ENCODE measurements at places on chromosomes 7 and 10. TPM values are rescaled to one million over a fixed set of nuclear protein-coding genes. Genes with fewer than 3 reads are reported as not detected.
A peak's percentile ranks its signal among the peaks of the same experiment; 100 is the strongest.

The NSUN6 gene
- total RNA-seq, result 12.9 TPM

DNA sequence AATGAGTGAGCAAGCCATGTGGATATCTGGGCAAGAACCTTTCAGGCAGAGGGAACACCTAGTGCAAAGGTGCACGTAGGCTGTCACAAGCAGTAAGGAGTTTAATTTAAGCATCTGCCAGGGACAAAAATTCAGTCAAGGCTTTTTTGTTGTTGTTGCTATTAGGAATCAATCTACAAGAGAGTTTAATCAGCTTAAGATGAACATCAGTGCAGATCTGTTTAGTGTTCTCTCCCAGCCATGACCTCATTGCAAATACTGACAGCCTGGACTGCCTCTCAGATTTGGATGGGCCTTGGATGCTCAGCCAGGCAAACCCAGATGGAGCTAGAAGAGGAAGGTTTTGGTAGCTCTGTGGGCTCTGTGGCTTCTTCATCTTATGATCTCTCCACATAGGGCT lies 3.3 kb upstream of the GLCCI1 start:
- H3K27me3 ChIP-seq, result no peaks in the 10 kb centered on the region
- peaks cover 8% of the 10 kb centered on the region for H3K4me1 ChIP-seq
- H3K4me3 ChIP-seq, result no peak overlapping the region
- H3K36me3 ChIP-seq, result no peaks in the 10 kb centered on the region
- no peak for DNase-seq

- no peaks in the 10 kb centered on the region for H3K27me3 ChIP-seq
- DNase-seq, result no peak
- H3K4me3 ChIP-seq, result no peak overlapping the region
- no peaks in the 10 kb centered on the region for H3K4me1 ChIP-seq
- no peaks in the 10 kb centered on the region for H3K36me3 ChIP-seq
- no peak overlapping the region for H3K27ac ChIP-seq
Measured at GRCh38 chr10:88493691-88494483, 89.2 kb downstream of the RNLS start.

DNA sequence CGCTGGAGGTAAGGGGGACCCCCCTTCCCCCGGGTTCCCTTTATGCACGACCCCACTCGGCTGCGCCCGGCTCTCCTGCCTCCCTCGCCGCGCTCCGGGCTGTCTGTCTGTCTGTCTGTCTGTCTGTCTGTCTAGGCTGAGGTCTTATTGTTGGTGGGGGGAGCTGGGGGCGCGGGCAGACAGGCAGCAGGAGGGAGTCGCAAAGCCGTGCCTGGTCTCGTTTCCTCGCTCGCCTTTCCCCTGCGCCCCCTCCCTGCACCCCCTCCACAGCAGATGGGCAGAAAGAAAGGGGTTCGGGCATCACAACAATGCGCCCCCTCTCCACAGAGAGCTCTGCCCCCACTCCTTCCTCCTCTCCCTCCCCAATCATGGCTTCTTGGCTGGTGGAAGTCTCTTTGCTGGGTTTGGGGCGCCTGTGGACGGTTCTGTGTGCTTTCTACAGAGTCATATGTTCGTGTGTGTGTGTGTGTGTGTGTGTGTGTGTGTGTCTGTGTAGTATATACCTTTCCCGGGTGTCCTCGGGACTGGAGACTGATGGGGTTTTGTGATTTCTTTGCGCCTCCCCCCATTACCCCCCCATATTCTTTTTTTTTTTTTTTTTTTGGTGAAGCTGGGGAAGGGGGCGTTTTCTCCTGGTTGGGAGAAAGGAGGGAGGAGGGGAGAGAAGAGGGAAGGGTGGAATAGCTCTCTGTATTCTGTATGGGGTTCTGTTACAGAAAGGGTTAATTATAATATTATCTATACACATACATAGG lies 1.9 kb downstream of the AUTS2 start:
- H3K4me1 ChIP-seq, result no peaks in the 10 kb centered on the region
- no peak overlapping the region for H3K27ac ChIP-seq
- H3K27me3 ChIP-seq, result no peaks in the 10 kb centered on the region
- no peaks in the 10 kb centered on the region for H3K36me3 ChIP-seq
- DNase-seq, result no peak
- H3K4me3 ChIP-seq, result no peak overlapping the region

- no peaks in the 10 kb centered on the region for H3K36me3 ChIP-seq
- no peaks in the 10 kb centered on the region for H3K27me3 ChIP-seq
- DNase-seq, result no peak
- H3K4me3 ChIP-seq, result no peak overlapping the region
- peaks cover 11% of the 10 kb centered on the region for H3K4me1 ChIP-seq
Measured at GRCh38 chr10:132471125-132471451, 66.5 kb upstream of the INPP5A start.

GRCh38 chr7:12764458-12764891 lies 77.0 kb downstream of the ARL4A start:
- H3K27me3 ChIP-seq, result no peaks in the 10 kb centered on the region
- no peaks in the 10 kb centered on the region for H3K36me3 ChIP-seq
- no peak overlapping the region for H3K27ac ChIP-seq
- no peak for DNase-seq
- H3K4me3 ChIP-seq, result no peak overlapping the region

- H3K27me3 ChIP-seq, result peaks cover 51% of the 10 kb centered on the region
- no peak overlapping the region for H3K4me3 ChIP-seq
- no peaks in the 10 kb centered on the region for H3K4me1 ChIP-seq
- no peak overlapping the region for H3K27ac ChIP-seq
Measured at GRCh38 chr10:84114088-84114667, 25.1 kb upstream of the GHITM start.

- no peaks in the 10 kb centered on the region for H3K36me3 ChIP-seq
- H3K4me3 ChIP-seq, result no peak overlapping the region
- DNase-seq, result peak; percentile 93
- peaks cover 41% of the 10 kb centered on the region for H3K4me1 ChIP-seq
- peak overlapping the region; percentile 52 for H3K27ac ChIP-seq
Measured at GRCh38 chr7:45923290-45923689, 2.2 kb upstream of the IGFBP3 start.

GRCh38 chr7:82335927-82336326 lies 107.7 kb downstream of the CACNA2D1 start:
- H3K36me3 ChIP-seq, result no peaks in the 10 kb centered on the region
- H3K27ac ChIP-seq, result no peak overlapping the region
- no peaks in the 10 kb centered on the region for H3K27me3 ChIP-seq
- H3K4me1 ChIP-seq, result no peaks in the 10 kb centered on the region
- no peak for DNase-seq

GRCh38 chr10:88091490-88092061 lies 228.2 kb downstream of the PTEN start:
- H3K4me3 ChIP-seq, result no peak overlapping the region
- H3K36me3 ChIP-seq, result no peaks in the 10 kb centered on the region
- H3K27ac ChIP-seq, result 0 out of 2 replicates have a peak overlapping the region, but pooled peaks have one; percentile 32

The NUPR2 gene
- not detected for total RNA-seq

DNA sequence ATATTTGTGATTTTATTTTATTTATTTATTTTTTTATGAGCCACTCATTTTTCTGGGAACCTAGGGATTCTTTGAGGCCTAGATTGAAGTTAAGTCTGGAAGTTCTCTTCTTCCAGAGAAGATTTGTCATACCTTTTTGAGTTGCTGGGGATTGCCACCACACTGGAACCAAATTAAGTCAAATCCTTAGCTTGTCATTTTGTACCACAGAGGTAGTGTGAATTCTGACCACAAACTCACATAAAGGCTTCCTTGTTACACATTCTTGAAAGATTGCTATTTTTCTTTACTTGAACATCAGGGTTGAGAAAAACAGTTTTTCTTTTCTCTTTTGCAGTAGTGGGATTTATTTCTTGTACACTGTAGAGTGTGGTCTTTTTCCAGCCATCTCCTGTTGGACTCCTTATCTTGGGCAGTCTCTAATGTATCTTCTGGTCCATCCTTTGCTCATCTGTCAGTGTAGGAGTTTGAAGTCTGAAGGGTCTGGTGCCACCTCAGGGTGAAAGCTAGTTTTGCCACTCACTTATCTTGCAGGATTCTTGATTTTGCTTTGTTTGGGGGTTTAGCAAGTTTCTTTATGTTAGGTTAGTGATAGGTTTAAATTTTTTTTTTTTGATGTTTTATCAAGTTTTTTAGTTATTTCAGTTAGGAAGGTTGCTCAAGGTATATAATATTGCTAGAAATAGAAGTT lies 24.8 kb downstream of the PCBD1 start:
- no peak overlapping the region for H3K27ac ChIP-seq
- no peaks in the 10 kb centered on the region for H3K27me3 ChIP-seq
- H3K4me3 ChIP-seq, result no peak overlapping the region
- peaks cover 48% of the 10 kb centered on the region for H3K4me1 ChIP-seq
- H3K36me3 ChIP-seq, result peaks cover 30% of the 10 kb centered on the region

The PNLIP gene
- not detected for total RNA-seq

The ABCA13 gene
- 0.76 TPM for total RNA-seq

The ATP6V1F gene
- 114 TPM for total RNA-seq

GRCh38 chr7:74253835-74254128 lies 417 bp downstream of the RFC2 start:
- H3K27me3 ChIP-seq, result no peaks in the 10 kb centered on the region
- peak overlapping the region; percentile 92 for H3K4me3 ChIP-seq
- H3K27ac ChIP-seq, result 0 out of 2 replicates have a peak overlapping the region, but pooled peaks have one; percentile 39
- peaks cover 16% of the 10 kb centered on the region for H3K36me3 ChIP-seq
- no peak for DNase-seq

The CHST15 gene
- 23.8 TPM for total RNA-seq

DNA sequence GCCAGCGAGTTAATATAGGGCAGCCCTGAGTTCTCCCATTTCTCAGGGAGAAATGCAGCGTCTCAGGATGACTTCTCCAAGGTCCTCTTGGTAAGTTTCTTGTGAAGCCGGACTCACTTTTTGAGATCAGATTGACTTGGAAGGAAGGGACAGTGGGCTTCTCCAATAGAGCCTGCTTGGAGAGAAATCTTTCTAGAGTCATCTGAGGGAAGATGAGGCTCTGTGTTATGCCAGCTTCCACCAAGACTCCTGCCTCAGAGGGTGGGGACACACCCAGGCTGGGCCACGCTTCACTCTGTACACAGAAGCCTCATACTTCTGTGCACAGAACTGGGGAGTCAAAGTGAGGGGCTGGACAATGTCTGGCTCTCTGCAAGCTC lies 5.6 kb downstream of the C10orf105 start:
- no peak overlapping the region for H3K4me3 ChIP-seq
- H3K4me1 ChIP-seq, result peaks cover 18% of the 10 kb centered on the region
- peak overlapping the region; percentile 50 for H3K27ac ChIP-seq
- no peak for DNase-seq
- no peaks in the 10 kb centered on the region for H3K27me3 ChIP-seq

DNA sequence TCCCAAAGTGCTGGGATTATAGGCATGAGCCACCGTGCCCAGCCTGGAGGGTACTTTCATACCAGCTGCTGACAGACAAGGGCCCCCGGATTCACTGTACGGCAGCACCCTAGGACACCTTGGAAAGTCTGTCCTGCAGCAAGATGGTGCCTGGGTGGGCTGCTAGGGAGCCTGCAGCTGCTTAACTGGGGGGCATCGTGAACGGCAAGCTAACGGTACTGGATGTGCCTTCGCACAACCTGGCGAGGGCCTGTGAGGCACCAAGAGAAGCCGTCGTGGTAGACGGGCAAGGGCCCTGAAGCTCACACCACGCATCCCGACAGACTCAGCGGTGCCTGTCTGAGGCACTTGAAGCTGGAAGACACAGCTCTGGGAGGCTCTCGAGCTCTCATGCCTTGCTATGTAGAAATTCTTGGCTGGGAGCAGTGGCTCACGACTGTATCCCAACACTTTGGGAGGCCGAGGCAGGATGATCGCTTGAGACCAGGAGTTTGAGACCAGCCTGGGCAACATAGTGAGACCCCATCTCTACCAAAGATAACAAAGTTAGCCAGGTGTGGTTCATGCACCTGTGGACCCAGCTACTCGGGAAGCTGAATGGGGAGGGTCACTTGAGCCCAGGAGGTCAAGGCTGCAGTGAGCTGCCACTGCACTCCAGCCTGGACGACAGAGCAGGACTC lies 9.4 kb downstream of the BRAT1 start:
- no peaks in the 10 kb centered on the region for H3K4me1 ChIP-seq
- H3K27me3 ChIP-seq, result no peaks in the 10 kb centered on the region
- no peak overlapping the region for H3K4me3 ChIP-seq
- H3K27ac ChIP-seq, result no peak overlapping the region
- DNase-seq, result no peak

The AEBP1 gene
- 0.98 TPM for total RNA-seq

The TCAF1 gene
- 44.6 TPM for total RNA-seq

The FGL2 gene
- total RNA-seq, result not detected

DNA sequence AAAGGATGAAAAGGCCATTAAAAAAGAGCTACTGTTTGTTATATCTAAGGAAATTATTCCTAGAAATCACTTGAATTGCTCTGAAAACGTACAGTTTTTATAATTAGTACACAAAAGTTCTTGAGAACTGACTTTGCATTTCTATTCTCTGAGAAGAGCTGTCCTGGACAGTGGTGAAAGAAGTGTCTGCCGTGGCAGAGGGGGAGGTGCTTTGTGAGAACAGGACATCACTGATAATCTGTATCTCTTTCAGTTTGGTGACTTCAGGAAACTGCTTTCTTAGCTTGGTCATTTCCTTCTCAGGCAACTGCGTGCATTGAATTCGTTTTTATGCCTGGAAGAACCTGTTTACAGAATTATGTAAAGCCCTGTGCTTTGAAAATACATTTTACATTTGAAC lies 52.1 kb downstream of the POLL start:
- H3K4me1 ChIP-seq, result no peaks in the 10 kb centered on the region
- H3K27ac ChIP-seq, result no peak overlapping the region
- H3K27me3 ChIP-seq, result no peaks in the 10 kb centered on the region
- H3K36me3 ChIP-seq, result no peaks in the 10 kb centered on the region

- no peak overlapping the region for H3K27ac ChIP-seq
- peaks cover 30% of the 10 kb centered on the region for H3K27me3 ChIP-seq
- no peaks in the 10 kb centered on the region for H3K36me3 ChIP-seq
Measured at GRCh38 chr10:128487517-128487916, 361.3 kb upstream of the MKI67 start.

The MALRD1 gene
- total RNA-seq, result not detected

The LIPN gene
- total RNA-seq, result not detected

DNA sequence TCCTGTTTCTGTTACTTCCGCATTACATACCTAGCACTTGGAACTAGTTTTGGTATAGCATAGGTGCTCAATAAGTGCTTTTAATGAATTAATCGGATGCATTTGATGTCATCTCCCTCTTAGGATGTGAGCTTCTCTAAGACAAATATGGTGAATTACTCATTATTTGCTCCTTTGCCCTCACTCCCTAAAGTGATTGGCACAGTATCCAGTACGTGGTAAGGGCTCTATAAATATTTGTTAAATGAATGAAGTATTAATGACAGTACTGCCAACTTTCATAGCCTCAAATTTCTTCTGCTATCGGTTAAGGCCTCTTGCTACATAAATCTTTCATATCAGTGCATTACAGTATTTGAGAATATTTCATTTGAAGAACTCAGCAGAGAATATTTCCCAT lies 75.9 kb upstream of the ARID5B start:
- H3K36me3 ChIP-seq, result no peaks in the 10 kb centered on the region
- DNase-seq, result no peak
- H3K27ac ChIP-seq, result no peak overlapping the region
- peaks cover 9% of the 10 kb centered on the region for H3K4me1 ChIP-seq
- no peak overlapping the region for H3K4me3 ChIP-seq
- H3K27me3 ChIP-seq, result no peaks in the 10 kb centered on the region

DNA sequence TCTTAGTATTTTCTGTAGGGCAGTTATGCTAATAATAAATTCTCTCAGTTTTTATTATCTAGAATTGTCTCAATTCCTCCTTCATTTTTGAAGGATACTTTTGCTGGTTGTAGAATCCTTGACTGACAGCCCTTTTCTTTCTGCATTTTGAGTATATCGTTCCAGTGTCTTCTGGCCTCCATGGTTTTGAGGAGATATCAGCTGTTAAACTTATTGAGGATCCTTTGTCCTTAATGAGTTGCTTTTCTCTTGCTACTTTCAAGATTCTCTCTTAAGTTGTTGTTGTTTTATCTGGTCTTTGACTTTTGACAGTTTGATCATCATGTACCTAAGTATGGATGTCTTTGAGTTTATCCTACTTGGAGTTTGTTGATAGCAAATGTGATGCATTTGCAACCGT lies 8.9 kb upstream of the GJC3 start:
- DNase-seq, result no peak
- no peaks in the 10 kb centered on the region for H3K36me3 ChIP-seq
- H3K27me3 ChIP-seq, result peaks cover 60% of the 10 kb centered on the region
- H3K4me1 ChIP-seq, result no peaks in the 10 kb centered on the region
- no peak overlapping the region for H3K4me3 ChIP-seq

The GHRHR gene
- not detected for total RNA-seq
